8988T (cell line): ENCODE measurements at places on chromosomes 4 and X.
A peak's percentile ranks its signal among the peaks of the same experiment; 100 is the strongest.

DNA sequence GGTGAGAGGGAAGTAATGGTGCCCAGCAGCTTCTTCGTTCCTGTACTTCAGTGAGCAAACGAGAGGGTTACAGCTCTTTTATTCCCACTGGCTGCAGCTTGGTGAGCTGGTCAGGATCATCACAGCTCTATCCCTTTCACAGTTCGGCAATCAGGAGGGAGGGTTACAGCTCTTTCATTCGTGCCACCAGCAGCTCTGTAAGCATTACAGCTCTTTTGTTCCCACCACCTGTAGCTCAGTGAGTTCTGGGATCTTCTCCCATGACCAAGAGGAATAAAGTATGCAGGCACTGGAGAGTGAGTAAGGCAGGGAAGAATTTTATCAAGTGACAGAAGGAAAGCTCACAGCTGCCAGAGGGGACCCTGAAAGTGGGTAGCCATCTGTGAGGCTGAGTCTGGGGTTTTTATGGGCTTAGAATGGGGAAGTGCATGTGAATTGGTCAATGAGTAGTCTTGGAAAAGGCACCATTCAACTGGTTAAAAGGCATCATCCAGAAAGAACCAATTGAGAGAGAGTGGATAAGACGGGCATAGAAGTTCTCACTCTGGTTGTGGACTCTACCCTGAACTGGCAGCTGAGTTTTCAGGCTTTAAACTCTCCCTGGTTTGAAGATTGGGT, 123.7 kb downstream of the COX18 start:
- no peak for DNase-seq

GRCh38 chr4:113445286-113445685, 316.3 kb downstream of the CAMK2D start:
- no peak for DNase-seq

DNA sequence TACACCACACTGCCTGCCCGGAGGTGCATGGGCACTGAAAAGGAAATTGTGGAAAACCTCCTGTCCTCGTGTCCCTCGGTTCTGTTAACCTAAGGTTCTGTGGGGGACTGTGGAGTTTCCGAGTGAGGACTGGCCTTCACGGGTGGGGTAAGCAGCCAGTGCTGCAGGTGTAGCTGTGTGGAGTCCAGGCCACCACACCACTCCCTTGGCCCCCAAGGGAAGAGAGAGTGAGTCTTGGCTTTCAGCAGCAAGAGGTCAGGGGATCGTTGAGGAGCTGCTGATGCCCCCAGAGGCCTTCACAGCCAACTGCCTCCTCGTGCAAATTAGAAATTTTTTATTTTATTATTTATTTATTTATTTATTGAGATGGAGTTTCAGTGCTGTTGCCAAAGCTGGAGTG, 20.4 kb downstream of the BEND4 start:
- DNase-seq, result no peak

DNA sequence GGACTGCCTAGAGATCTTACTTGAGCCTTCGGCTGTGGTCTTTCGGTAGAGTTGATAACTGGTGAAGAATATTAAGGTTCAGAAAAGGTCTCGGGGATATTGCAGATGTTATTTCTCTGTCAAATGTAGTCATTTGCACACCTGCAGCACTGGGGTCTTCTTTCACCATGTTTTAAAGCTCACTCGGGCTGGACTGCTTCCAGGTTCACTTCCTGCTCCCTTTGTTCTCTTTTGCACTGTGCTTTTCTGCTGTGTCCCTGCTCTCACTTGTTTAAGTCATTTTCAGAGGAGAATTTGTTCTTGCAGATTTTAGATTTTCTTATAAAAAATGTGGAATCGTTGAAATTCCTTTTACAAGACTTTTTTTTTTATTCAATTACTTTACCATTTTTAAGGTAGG, 68.5 kb downstream of the BMPR1B start:
- no peak for DNase-seq

DNA sequence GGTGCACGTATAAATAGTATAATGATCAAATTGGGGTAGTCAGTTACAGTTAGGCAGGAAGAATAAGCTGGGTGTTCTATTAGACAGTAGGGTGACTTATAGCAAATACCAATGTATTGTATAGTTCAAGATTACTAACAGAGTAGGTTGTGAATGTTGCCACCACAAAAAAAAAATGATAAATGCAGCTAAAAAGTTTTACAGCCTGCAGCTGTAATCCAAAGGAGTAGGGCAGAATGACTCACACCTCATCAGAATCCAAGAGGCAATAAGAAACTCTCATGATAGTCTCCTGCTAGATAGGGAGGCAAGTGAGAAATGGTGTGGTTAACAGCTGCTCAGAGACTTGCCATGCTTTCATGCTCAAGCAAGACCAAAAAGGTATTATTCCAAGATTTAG, 19.6 kb upstream of the TCEAL4 start:
- DNase-seq, result no peak

DNA sequence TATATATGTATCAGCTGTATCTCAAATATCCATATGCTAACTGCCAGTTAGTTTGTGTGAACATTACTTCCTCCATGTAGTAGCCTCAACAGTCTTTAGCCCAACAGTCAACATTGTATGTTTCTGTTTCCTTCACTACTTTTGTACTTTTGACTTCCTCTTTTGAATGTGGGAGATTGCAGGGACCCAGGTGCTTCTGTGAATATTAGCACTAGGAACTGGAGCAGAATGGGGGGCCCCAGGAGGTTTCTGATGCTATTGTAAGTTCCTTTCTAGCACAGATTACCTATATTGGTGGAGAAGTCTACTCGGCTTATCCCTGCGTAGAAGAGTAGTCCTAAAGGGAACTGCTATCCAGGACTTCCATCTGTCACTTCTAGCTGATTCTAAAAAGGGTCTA, 2.3 kb downstream of the PLAC8 start:
- no peak for DNase-seq

GRCh38 chrX:128992107-128992971, 531.0 kb downstream of the SMARCA1 start:
- DNase-seq, result no peak

GRCh38 chr4:53365121-53365485, 758 bp downstream of the SCFD2 start:
- no peak for DNase-seq

DNA sequence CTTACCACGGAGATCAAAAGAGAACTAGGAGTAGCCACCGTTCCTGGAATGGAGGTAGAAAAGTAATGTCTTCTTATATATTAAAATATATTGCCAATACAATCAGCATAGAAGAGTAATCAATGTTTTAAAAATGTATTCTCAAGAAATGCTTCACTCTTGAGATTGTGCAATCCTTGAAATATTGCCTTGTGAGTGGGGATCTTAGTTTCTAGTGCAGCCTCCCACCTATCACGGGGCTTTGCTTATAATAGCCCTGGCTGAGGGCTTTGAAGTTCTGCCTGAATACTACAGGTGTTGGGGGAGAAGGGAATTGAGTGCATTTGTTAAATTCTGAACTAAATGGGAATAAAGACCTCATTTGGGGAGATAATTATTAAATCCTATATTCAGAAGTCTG, 55.5 kb downstream of the VGLL1 start:
- DNase-seq, result no peak

GRCh38 chr4:118396881-118397622, 44.2 kb upstream of the PRSS12 start:
- no peak for DNase-seq

DNA sequence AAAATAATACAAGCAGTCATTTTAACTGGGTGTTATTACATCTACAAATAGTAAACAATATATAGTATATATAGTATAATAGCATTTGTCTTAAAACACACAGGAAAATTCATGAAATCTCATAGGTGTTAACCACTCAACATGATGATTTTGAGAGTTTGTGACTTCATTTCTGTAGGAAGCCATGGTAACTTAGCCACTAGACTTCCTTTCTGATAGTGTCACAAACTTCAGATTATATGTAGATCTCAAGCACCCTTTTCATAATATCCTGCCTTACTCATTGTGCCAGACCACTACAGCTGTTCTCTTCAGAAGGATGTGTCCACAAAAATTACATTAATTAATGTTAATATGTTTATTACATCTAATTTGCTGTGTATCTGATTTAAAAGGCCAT, 1250.6 kb downstream of the ADGRL3 start:
- DNase-seq, result no peak

DNA sequence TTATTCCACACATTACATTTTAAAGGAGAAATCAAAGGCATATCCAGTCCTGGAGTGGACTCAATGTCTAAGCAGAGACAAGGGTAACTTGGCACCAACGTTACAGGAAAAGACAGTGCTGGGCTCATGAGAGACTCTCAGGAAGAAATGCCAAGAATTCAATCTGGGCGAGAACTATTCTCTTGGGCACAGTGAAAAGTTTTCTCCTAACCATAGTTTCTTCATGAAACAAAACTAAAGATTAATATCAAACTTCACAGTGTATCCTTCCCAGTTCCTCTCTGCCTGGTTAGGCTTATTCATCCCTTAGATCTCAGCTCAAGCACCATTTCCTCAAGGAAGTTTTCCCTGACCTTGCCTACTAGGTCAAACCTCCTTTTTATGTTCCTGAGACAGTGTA, 109.4 kb upstream of the TLL1 start:
- no peak for DNase-seq

- DNase-seq, result no peak
These were observed 15.5 kb downstream of the ZFYVE28 start for GRCh38 chr4:2402941-2403340.

DNA sequence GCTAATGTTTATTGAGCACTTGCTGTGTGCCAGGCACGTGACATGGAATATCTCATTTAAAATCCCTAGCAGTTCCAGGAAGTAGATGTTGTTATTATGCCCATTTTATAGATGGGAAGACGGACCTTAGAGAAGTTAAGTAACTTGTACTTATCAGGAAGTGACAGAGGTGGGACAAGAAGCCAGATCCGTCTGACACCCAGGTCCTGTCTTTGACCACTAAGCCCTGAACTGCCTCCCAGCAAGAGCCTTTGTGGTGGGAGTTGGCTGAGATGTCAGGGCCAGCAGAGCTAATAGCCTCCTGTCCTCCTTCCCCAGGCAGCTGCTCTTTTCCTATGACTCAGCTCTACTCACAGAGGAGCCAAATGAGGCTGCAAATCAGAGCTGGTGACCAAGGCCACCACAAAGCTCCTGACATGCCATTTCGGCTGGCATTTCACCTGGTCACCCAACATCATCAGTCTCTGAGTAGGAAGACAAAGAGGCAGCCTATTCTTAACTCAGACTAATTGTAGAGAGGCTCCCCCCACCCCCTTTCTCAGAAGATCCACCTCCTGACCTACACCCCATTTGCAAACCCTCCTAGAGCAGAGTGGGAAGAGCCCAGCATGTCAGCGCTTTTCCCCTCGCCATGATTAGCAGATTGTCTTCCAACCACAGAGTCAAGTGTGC, 175.1 kb upstream of the KIT start:
- DNase-seq, result no peak

DNA sequence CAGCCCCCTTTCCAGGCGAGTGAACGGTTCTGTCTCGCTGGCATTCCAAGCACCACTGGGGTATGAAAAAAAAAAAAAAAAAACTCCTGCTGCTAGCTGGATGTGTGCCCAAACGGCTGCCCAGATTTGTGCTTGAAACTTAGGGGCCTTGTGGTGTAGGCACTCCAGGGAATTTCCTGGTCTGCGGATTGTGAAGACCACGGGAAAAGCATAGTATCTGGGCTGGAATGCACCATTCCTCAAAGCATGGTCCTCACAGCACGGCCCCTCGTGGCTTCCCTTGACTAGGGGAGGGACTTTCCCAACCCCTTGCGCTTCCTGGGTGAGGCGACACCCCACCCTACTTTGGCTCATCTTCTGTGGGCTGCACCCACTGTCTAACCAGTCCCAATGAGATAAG, 516.8 kb upstream of the FAM241A start:
- DNase-seq, result no peak

DNA sequence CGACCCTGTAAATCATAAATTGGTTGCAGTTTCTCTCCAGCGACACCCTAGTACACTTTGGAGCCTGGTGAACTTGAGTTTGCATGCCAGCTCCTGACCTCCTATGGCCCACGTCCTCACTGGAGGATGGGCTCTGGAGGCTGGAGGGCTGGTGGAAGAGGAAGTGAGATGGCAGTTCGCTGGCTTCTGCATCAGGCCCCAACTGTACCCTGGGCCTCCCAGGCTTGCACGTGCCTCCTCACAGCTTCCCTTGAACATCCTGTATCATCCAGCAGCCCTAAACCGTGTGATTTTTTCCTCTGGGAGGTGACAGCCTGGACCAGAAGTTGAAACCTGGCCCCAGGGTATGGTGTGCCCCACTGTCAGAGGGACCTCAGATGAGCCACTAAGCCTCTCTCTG, 78.5 kb downstream of the HTRA3 start:
- no peak for DNase-seq

DNA sequence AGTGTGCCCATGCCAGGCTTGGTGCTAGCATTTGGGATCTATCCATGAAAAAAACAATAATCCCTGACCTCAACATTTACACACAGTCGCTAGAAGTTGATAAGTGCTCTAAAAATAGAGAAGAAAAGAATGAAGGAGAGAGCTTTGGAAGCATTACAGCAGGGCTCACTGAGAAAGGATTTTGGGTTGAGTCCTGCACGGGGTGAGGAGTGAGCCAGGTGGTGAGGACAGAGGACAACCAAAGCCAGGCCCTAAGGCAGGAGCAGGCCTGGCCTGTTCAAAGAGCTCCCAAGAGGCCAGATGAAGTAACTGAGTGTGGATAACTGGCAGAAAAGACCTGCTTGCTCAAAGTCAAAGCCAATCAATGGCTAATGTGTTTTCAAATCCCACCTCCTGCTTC, 20.7 kb upstream of the PROM1 start:
- DNase-seq, result no peak

- no peak for DNase-seq
These were observed 14.7 kb upstream of the RBMXL3 start for GRCh38 chrX:115174548-115174947.

- no peak for DNase-seq
These were observed 39.6 kb downstream of the PDLIM5 start for GRCh38 chr4:94491322-94491721.

DNA sequence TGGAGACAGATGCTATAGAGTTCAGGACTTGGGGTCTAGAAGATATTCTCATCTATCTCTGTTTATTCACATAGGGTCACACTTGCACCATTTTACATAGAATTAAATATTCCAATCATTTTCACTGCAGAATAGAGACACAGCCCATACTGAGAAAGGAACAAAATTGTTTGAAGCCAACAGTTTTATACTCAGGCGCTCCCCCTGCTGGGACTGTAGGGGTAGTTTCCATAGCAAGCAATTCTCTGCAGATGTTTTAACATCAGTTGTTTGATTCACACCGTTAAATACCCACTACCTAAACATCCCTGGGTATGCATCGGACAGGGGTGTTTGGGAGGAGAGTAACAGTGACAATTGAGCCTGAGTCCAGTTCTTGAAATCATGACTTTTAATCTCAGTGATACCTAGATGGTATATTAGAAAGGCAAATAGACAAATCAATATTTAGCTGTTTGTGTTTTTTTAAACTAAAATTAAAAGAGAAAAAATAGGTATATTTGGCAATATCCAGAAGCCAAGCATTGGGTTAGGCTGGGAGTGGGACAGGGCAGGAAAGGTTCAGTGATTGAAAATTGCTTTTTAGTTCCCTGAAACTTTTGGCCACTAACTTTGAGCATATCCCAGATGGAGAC, 33.8 kb downstream of the LONRF3 start:
- DNase-seq, result peak; percentile 31

GRCh38 chr4:57148177-57148576, 38.0 kb upstream of the IGFBP7 start:
- no peak for DNase-seq
